Stimulated activated CD8-positive, alpha-beta memory T cell treated with anti-CD3 and anti-CD28 coated beads, Interleukin-15, amount 100 ng/mL, for 24 hours (primary cell): ENCODE measurements at places on chromosomes 6 and 20.

- no peak for DNase-seq
Measured at GRCh38 chr20:2331901-2332565, 36.2 kb downstream of the TGM3 start.

DNA sequence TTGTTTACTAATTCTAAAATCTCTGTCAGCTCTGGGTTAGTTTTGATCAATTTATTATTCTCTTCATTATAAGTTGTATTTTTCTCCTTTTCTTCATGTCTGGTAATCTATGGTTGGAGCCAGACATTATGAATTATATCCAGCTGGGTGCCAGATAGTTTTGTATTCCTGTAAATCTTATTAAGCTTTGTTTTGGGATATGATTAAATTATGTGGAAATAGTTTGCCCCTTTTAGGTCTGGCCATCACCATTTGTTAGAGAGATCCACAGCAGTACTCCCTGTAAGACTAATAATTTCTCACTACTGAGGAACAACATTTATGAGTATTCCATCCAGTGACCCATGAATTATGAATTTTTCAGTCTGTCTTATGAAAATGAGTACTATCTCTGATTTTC is 20.9 kb upstream of the SLC17A1 start:
- no peak for DNase-seq

GRCh38 chr6:6629402-6629801 is 40.9 kb downstream of the LY86 start:
- no peak for DNase-seq

- no peak for DNase-seq
Measured at GRCh38 chr6:158589366-158589765, 29.5 kb downstream of the TMEM181 start.

DNA sequence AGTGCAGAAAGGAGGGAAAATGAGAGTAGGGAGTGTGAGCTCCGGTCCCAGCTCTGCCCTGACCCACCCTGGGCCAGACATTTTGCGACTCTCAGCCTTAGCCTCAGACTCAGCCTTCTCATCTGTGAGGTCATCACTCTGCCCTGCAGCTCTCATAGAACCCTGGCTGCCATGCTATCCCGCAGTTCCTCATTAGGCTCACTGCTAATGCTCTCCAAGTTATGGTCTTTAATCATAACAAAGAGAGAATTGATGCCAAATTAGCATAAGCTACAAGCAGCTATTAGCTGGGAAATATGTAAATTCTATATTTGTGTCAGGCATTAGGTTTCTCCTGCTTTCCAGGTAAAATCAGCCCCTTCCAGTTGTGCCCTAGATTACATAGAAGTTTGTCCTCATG is 46.5 kb upstream of the MLN start:
- DNase-seq = no peak

- no peak for DNase-seq
Measured at GRCh38 chr6:89583559-89583958, 55.0 kb downstream of the LYRM2 start.

DNA sequence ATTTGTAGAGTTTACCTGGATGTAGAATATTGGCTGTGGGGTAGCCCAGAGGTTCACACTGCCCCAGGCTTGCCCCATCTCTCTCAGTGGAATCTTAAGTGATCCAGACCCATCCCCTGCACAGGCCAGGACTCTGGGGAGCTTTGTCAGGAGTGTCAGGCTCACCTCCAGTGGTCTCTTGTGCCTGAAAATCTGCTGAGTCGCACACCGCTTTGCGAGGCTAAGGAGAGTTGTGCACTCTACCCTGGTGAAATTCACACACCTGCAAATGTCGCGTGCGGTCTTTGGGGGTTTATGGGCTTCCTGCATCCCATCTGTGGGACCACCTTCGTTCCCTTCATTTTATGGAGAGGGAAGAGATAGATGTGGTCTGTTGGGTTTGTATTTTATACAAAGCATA is 63.6 kb upstream of the KIF25 start:
- no peak for DNase-seq

DNA sequence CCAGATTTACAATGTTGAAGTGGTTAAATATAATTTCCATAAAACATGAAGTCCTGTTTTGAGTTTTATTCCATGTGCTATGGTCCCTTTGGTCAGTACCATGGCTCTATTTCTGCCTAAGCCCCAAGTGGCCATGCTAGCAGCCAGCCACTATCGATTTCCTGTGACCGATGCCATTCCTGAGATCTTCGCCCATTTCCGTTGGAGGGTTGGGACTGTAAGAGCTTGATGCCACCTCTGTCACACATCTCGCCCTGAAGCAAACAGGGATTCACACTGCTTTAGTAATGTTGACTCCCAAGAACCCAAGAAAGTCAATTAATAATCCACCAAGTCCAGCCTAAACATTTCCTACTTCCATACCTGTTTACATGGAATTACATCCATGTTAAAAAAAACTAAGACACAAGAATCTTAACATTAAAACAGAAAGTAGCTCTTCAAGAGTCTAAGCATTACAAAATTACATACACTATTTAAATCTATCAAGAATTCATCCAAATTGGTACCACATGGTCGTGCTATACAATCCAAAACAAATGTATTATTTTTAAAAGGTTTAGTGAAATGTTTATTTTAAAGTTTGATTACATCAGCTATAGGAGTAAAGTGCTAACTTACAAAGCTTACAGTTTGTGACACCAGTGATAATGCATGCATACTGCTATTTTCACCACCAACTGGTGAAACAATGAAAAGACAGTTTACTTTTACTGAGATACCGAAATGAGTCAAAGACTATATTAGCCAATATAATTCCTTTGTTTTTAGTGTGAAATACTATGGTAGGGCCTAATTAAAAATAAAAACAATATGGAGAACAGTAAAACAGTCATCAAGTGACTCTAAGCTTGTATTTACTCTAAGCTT is 2.5 kb downstream of the RBM39 start:
- no peak for DNase-seq

- no peak for DNase-seq
Measured at GRCh38 chr6:6816716-6817115, 228.2 kb downstream of the LY86 start.

DNA sequence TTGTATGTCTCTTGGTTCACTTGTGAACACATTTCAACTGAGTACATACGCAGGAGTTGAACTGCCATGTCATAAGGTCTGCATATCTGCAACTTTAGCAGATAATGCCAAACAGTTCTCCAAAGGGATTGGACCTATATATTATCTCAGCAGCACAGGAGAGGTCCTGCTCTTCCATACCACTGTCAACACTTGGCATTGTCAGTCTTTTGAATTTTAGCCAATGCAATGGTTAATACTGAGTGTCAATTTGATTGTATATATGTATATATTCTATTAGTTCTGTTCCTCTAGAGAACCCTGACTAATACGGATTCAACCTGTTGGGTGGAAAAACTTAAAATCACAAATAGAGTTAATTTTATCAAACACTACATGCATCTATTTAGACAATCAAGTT is 26.1 kb upstream of the ARHGAP18 start:
- no peak for DNase-seq

DNA sequence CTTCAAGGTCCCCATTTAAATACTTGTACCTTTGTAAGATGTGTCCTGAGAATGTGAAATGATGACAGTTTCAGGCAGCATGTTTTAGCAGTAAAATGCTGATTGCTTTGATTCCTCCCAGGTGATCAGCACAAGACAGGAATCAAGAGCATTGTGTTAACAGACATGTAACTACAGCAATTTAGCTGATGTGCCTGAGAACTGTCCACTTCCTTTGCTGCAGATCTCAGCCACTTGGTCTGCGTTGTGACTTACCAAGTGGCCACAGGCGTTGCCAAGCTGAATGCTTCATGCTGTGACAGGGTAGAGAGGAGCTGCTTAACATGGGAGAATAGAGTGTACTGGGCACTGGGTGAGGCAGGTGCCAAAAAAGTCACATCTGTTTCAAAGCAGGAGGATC is 767.0 kb upstream of the POU3F2 start:
- no peak for DNase-seq

DNA sequence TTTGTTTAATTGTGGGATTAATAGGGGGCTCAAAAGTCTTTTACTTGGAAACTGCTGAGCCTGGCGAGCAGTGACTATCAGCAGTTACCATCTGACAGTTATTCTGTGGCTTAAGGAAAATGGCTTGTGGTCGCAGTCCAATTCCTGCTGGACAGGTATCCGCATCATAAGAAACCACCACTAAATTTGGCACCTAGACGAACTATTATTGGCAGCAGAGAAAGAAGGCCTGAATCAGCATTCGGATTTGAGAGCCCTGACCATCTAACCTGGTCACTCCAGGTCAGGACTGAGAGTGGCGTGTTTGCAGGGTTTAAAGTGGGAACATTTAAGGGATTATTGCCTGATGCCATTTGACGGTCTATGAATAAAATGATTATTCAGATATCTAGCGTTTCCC is 146.4 kb downstream of the RPS12 start:
- no peak for DNase-seq

DNA sequence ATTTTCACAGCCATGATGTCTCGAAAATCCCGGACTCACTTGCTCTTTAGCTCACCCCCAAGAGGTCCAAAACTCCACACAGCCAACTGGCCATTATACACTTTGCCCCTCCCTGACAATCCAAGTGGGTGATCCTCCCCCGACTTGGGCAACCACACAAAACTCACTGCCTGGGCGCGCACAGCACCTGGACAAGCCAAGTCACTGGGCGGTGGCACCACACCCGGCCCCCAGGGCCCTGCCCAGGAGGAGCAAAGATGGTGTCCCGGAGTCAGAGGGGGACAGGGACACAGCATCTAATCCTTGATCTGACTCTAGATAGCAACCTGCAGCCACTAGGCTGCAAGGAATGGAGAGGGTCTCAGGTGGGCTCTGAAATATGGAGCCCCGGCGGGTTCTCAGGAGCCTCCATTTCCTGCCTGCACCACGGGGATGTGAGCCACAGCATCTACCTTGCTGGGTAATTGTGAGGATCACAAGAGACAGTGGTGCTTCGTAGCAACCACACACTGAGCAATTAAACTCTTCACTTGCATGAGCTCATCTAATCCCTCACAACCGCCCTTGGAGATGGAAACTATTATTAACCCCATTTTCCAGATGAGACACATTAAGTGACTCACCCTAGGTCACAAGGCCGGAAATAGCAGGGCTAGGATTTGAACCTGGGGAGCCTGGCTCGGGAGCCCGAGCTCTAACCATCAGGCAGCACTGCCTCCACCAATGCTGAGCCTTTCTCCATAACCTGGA is 66.6 kb downstream of the BMP7 start:
- DNase-seq = no peak

DNA sequence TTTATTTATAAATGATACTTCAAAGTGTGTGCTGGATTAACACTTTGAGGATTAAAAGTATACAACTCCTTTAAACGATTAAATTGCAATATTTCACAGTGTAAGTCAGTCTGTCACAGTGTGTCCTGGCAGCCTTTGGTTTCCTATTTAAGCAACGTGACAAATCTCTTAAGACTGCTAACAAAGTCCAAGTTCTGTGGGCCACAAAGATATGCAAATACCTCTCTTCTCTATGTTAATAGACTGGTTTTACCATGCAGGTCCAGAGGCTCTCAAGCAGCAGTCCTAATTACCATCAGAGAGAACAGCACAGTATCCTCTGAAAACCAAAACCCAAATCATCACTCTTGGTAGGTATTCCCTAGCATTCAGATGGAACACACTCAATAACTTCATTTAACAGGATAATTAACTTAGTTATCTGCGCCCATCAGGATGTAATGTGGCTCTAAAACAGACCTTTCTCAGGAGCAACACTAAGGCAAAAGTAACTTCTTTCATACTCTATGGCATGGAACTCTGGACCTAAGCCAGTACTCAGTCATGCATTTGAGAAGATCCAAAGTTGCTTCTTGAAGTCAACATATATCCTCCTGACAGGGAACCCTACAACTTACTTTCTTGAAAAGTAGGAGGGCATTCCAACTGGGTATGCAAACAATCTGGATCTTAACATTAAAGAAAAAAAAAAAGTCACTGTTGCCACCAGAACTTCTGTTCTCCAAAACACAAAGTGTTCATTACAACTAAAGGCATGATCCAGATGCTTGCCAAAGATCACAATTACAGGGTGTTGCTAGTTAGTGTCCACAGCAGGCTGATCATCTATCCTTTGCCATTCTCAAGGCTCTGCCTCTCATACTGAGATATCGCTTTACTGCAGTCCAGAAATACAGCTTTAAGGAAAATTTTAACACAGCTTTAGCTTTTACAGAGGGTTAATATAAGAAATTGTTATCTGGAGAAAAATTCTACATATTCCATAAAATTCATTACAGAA is 53.2 kb downstream of the MAN1A1 start:
- no peak for DNase-seq

GRCh38 chr20:1637226-1637625 is 17.4 kb upstream of the SIRPB1 start:
- no peak for DNase-seq

DNA sequence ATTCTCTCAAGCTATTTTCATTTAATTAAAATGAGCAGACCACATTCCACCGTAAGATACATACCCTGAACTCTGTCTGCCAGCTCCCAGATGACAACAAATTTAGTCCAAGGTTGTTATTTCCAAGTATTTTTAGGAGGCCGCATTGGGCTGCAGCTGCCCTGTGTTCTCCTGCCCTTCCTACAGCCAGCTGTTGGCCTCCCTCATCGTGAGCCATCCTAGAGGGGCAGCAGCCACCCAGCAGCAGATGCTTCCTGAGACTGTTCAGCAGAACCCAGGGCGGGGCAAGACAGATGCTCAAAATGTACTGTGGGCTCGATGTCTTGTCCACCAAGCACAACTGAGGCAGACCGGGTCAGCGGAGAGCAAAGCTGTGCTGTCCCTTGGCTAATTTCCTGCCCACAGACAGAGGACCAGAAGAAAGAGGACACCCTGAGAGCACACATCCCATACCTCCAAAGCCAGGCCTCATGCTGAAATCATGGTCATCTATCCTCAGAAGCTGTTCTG is 16.4 kb downstream of the GABRR1 start:
- no peak for DNase-seq
